ENCODE measurements at places on chromosomes 12 and 14.
A peak's percentile ranks its signal among the peaks of the same experiment; 100 is the strongest.

- DNase-seq, result no peak
These were observed 61.8 kb downstream of the FBXL14 start for GRCh38 chr12:1532375-1533165.

DNA sequence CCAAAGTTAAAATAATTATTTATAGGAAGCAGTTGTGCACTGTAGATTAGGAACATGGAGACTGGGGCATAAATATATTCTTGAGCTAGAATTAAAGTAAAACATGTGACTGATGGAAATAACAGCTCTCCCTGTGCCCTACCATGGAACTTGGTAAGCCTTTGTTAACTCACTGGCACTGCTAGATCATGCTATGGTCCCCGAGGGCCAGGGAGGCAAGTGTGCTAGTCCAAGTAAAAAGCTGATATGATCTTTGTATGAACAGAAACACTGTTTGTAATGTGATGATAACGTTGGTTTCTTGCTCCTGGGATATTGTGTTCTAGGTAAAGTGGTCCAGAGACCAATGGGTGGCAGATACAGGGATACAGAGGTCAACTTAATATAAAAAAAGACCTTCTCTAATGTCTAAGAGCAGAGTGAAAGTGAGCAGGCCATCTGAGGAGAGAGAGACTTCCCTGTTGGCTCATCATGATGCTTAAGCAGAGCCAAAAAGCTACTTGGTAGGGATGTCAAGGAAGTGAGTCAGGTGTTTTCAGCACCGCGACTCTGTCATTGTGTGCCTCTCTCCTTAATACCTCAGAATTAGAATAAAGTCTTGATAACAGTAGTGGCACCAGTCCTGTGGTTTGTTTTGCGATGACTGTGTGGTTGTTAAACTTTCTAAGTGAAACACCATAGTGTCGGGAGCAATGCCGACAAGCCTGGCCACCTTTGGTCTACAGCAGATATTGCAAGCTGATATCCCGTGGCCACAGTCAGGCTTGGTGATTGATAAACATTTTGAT lies 27.6 kb downstream of the BICD1 start:
- peak; percentile 48 for DNase-seq

GRCh38 chr12:26239122-26239851 lies 43.9 kb downstream of the SSPN start:
- DNase-seq, result no peak

- no peak for DNase-seq
These were observed 623 bp upstream of the TSPAN8 start for GRCh38 chr12:71158361-71158882.

GRCh38 chr12:108930155-108930554 lies 50.3 kb downstream of the DAO start:
- no peak for DNase-seq

- no peak for DNase-seq
These were observed 81.6 kb downstream of the PRMT8 start for GRCh38 chr12:3572560-3572959.

DNA sequence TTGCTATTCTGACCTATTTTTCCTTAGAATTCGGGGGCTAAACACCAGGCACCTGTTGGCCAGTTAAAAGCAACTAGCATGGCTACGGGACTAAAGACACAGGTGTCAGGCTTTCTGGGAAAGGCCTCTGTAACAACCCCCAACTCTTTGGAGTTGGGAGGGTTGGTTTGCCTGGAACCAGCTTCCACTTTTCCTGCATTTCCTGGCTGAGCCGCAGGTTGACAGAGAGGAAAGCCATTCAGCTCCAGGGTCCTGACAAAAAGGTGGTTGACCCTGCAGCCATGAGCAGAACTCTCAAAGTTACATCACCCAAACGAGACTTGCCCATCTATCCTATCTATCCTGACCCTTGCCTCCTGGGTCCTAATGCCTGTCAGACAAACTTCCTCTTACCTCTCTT lies 375.4 kb upstream of the SFSWAP start:
- no peak for DNase-seq

DNA sequence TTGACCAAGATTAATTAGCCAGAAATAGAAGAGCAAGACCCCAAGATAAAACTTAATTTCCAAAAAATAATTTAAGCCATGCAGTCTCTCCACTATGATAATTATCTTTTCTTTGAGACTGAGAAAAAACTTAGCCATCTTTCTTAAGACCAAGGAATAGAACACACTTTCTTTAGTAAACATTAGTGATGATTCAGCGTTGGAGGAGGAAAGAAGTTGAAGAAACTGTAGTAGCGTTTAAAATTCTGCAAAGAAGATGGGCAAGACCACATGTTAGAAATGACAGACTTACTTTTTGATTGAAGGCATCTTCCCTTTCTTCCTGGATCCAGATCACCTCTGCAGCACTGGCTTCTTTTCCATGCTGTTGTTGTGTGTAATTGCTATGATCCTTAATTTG lies 124.8 kb upstream of the RASSF8 start:
- no peak for DNase-seq

DNA sequence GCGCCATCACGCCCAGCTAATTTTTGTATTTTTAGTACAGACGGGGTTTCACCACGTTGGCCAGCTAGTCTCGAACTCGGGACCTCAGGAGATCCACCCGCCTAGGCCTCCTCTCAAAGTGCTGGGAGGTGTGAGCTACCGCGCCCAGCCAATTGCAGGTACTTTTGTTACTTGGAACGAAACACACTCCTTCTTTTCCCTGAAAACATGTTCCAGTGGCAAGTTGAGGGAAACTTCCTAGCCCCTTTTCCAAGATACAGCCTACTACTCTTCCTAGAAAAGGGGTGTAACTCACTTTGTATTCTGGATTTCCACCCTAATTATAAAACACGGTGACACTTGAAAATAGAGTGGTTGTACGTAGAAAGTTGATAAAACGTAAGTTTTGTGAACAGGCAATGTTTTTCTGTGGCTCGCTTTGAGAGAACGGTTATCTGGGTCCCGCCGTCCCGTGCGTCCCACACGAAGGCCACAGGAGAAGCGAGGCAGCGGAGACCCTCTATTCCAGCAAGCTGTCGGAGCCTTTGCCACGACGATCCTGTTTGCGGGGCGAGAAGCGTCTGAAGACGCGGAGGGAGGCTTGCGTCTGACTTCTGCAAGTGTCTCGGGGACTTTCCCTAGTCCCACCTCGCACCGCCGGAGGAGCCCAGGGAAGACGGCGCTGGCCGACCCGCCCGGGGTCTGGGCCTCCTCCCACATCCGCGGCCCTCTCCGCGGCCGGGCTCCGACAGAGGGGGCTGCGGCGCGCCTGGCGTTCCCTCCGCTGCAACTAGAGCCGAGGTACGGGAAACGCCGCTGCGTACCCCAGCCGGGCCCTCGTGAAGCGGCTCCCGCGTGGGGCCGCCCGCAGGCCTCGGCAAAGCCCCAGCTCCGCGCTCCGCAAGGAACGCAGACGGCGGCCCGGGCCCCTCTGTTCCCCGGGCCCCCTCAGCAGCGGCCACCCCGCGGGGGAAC lies 745 bp downstream of the CDCA4 start:
- DNase-seq, result peak; percentile 44

DNA sequence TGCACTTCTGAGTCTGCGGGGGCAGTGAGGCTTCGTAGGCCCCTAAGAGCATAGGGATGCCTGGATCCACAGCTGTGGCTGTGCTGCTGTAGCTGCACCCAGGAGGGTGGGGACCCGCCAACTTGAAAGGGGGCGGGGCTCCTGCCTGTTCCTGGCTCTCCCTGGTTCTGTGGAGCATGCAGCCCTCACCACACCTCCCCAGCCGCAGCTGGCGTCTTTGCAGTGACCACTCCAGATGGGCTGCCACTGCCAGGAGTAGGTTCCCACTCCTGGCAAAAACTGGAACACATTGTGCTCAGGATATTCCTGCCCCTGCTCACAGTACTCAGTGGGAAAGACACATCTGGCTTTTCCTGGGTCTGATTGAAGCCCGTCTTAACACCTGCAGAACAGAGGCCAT lies 35.8 kb downstream of the TIMELESS start:
- DNase-seq, result no peak

DNA sequence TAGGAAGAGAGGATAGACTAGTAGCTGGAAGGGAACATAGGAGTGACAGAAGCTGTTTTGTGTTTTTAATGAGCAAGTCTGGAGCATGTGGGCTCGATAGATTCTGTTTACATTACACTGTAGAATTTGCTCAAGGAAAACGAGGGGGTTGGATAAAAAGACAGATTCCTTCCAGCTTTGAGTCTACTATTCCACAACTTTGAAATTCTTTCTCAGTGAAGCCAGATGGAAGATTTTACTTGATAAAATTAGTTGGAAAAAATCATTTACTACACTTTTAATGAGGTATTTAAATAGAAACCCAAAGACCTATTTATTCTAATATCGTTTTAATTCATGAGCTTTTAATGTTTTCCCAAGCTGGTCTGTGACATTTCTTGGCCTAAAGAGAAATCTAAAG lies 19.5 kb upstream of the EPS8 start:
- DNase-seq, result no peak

DNA sequence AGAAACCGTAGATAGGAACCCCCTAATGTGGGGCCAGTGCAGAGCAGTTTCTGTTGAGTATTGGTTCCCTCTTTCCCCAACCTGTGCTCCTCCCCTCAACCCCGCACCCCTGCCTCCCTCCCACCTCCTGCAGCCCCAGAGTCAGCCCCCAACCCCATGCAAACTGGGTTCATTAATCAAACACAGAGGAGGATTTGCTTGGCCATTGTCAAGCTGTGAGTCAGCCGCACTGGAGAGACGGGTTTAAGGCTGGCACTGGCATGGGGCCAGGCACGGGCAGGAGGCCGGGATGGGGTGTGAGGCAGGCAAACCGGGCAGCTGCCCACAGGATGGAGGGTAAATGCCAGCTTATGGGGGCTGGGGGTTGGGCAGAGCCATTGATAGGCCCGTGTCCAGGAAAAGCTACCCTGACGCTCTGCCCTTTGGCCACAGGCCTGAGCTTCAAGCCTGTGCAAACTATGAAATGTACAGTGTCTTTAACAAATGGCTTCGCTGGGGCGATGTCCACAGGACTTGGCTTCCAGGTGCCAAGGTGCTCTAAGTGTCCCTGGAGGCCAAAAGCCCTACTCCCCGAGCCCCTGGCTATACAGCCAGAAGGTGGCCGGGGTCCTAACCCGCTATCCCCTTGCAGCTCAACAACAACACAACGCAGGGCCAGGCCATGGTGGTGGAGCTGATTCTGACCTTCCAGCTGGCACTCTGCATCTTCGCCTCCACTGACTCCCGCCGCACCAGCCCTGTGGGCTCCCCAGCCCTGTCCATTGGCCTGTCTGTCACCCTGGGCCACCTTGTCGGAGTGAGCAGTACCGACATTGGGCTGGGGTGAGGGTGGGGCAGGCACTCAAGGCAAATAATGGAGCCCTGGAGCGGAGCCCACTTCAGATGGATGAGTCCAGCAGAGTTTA lies 1.4 kb downstream of the AQP5 start:
- DNase-seq, result no peak

GRCh38 chr12:112705037-112705632 lies 86.4 kb upstream of the RPH3A start:
- DNase-seq, result no peak

DNA sequence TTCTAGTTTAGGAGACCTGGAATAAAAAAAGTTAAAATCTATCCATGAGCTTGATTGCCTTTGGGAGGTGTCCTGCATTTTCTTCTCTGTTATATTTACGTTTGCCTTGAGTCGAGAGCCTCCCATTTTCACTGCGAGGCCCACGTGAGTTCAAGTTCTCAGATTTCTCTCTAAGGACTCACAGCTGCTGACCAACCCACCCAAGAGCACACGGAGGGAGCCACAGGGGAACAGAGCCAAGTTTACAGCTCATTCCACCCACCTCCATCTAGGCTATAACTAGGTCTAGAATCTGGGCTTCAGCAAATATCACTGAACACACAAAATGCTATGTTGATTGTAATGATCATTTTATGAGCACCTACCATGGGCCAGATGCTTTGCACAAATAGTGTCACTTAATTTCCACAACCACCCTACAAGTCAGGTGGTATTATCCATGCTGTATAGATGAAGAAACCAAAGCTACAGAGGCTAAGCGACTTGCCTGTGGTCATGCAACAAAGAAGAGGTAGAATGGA lies 16.7 kb downstream of the ALDH1L2 start:
- DNase-seq, result no peak

- no peak for DNase-seq
These were observed 25.5 kb upstream of the FBXO34 start for GRCh38 chr14:55245657-55246268.

DNA sequence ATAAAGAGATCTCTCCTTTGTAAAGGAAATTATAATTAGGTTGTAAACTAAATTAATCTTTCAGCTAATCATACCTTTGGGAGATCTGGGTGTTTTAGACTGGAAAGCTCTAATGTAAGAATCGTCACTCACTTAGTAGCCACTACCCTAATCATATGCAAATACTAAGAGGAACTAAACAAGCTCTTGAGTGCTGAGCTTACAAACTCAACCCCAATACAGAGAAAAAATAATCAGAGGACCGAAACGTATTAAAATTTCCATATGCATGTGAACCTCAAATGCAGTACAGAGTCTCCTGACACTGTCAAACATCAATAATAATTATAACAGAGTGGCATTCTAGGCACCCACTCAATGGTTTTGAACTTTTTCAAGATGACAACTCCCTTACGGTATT lies 235.3 kb upstream of the FOXN3 start:
- DNase-seq, result no peak

DNA sequence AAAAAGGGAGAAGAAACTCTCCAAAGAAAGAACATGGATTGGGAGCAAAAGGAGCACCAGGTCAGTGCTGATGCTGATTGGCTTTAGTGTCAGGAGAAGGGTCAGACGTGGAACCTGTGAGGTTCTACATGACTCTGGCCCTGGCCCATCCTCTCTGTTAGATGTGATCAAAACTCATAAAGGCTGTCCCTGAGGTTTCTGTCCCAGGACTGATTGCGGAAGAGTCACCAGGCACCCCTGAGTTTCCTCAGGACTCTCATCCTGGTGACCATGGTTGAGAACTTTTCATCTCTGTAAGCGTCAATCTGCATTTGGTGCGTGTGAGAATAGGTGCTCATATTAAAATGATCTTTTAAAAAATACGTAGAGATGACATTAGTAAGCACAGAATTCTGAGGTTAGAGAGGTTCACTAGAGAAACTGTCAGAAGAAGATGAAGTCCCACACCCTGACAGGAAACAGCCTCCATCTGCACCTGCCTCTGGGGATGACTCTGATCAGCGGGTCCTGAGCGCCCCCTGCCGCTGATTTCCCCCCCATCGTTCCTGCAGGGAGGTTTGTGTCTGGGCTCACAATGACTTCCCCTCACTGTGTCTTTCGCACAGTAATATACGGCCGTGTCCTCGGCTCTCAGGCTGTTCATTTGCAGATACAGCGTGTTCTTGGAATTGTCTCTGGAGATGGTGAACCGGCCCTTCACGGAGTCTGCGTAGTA lies 741.8 kb downstream of the TMEM121 start:
- DNase-seq, result peak; percentile 44

DNA sequence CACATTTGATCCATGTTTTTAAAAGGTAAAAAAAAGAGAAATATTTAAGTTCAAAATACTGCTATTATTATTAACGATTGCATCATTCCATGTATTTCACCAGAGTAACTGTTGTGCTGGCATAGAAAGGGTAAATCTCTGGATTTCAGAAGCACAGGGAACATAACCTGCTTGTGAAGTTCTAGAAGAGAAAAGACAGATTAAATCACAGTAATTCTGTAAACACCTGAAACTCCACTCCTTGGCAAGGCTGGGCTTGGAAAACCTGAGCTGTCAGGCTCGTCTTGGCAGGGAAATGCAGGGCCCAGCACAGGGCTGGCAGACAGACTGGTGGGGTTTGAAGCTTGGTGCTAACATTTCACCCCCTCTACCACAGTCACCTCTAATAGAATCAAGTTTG lies 35.1 kb downstream of the SVOP start:
- no peak for DNase-seq

GRCh38 chr14:68372368-68372767 lies 420.5 kb downstream of the ZFP36L1 start:
- no peak for DNase-seq

Measured in stimulated activated CD4-positive, alpha-beta T cell treated with anti-CD3 and anti-CD28 coated beads, TNF-alpha, amount 100 ng/mL, for 48 hours (primary cell).